ENCODE measurements at places on chromosomes 4 and X. TPM values are rescaled to one million over a fixed set of nuclear protein-coding genes. Genes with fewer than 3 reads are reported as not detected.

TMEM150C gene
- 2.4 TPM for total RNA-seq

PAGE4 gene
- not detected for total RNA-seq

LRAT gene
- 15.8 TPM for total RNA-seq

WDR13 gene
- 55.1 TPM for total RNA-seq

PAGE2 gene
- total RNA-seq: not detected

- no peak for DNase-seq
These were observed 94.9 kb downstream of the BMPR1B start for GRCh38 chr4:94852616-94853015.

- DNase-seq: no peak
These were observed 269.9 kb upstream of the NRK start for GRCh38 chrX:105552395-105552794.

DNA sequence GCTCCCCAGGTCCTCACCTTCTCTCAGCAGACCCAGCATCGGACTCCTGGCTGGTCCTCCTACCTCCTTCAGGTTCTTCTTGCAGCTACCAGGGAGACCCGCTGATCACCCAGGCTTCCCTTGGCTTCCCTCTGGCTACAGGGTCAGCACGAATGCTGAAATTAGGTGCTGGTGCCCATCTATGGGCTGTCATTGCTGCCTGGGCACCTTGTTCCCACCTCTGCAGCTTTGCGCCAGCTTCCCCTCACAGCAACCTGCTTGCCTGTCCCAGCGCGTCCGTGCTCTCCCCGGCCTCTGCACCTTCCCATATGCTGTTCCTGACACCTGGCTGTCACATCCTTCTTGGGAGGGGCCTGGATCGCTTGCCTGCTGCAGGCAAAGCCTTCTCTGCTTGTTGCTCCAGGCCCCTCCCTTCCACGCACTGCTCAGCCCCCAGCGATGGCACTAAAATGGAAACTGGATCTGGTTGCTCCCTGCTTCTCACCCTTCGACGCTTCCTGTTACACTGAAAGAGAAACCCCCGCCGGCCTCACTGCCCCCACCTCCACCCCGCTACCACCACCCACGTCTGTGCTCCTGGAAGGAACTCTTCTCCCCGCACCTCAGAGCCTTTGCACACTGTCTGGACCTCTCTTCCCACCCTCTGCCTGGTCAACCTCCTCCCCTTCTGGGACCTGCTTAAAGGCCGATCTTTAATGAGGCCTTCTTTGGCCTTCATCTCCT is 22.2 kb downstream of the C4orf50 start:
- DNase-seq: no peak

DNA sequence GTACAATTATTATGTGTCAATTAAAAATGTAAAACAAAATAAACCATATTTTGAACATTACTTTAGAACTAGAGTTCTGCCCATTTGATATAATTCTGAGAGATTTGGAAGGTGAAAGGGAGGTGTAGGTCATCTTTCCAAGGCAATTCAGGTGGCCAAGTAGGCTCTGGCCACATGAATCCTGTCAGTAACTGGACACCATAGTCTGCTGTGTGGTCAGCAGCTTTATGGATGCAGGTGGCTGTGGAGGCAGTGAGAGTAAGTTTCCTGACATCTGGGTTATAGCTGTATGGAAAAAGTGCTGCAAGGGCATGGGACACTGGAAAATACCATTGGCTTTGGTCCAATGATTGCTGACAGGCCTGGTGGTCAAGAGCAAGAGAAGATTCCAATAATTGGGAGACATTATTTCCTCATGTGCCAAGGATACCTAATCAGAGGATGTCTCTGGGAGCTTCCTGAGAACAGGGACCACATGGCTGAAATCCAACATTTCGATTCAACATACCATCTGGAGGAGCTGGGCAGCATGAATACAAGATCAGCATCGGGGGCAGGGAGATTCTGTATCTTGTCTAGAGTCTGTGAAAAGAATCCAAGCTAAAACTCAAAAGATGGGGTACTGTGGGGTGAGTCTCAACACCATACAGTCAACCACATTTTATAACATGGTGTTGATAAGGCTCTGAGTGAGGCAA is 523.1 kb downstream of the MID1IP1 start:
- DNase-seq: no peak

- no peak for DNase-seq
These were observed 34.7 kb downstream of the CSN3 start for GRCh38 chr4:70277121-70277520.

- DNase-seq: no peak
These were observed 194.0 kb upstream of the NUDT6 start for GRCh38 chr4:123116412-123116811.

DNA sequence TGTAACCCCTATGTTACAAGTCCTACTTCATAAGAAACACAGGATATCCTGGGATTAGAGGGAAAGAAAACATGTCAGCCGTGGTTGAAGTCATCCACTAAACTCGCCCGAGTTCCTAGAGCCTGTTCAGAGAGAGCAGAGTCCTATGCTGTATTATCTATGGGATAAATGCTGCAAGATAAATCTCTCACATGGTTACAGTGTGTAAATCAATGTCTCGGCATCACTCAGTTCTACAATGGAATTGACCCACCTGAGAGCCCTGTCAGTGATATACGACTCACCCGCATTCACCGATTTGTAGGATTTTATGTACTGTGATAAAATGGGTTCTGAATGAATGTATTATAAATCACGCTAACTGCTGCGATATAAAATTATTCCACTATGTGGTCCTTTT is 127.8 kb upstream of the ANXA3 start:
- DNase-seq: no peak

DNA sequence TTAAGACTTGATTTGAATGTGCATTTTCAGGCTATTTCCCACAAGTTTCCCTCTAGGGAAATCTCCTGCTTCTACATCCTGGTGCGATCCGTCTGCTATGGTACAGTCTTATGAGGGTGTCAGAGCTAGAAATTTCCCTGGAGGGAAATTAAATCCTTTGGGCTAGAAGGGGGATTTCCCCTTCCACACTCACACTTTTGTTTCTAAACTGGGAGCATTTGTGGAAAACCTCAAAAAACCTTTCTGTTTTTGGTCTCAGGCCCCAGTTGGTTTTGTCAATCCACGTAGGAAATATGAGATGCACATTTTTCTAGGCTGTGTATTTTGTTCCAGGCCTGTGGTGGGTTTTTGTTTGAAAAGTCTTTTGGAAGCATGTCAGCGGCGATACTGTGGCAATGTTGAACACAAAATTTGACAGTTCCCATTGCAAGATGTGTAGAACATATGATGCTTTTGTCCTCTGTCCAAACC is 17.8 kb downstream of the HMGB3 start:
- DNase-seq: no peak

- DNase-seq: peak; percentile 20
These were observed 178.4 kb upstream of the GPR101 start for GRCh38 chrX:137212078-137212632.

- no peak for DNase-seq
These were observed 142.3 kb downstream of the INPP4B start for GRCh38 chr4:142703694-142704309.

- no peak for DNase-seq
These were observed 100.8 kb upstream of the ATXN3L start for GRCh38 chrX:13420545-13421183.
